ENCODE measurements at places on chromosomes 4 and X. TPM values are rescaled to one million over a fixed set of nuclear protein-coding genes. Genes with fewer than 3 reads are reported as not detected.

DNA sequence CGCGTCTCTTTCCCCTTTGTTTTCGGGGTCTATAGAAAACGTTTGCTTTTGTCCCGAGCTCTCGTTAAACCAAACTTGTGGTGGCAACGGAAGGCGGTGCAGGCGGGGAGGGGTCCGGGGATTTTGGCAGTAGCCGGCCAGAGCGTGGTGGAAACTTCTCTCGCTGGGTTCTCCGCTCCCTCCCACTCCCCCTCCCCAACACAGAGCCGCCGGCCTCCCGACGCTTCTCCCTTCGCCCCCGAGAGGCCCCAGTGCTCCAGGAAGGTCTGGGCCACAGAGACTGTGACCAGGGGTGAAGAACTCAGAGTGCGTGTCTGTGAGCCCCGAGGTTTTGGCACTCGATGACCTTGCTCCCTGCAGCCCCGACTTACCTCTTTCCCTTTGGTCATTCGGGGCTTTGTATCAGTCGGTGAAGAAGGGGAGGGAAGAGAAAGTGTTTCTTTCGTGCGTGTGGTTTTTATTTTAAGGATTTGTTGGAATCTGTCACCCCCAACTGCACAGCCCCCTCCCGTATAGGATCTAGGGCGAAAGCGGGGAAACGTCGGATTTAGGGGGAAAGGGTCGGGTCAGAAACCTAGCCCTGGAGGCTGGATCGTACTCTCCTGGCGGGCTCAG, 9.0 kb upstream of the BCOR start:
- DNase-seq: no peak

- DNase-seq: no peak
Observed at GRCh38 chrX:739611-740010, 109.0 kb downstream of the SHOX start.

GRCh38 chrX:112759966-112760365, 80.2 kb upstream of the LHFPL1 start:
- DNase-seq: no peak

GRCh38 chr4:60133375-60133774, 1066.8 kb upstream of the ADGRL3 start:
- no peak for DNase-seq

DNA sequence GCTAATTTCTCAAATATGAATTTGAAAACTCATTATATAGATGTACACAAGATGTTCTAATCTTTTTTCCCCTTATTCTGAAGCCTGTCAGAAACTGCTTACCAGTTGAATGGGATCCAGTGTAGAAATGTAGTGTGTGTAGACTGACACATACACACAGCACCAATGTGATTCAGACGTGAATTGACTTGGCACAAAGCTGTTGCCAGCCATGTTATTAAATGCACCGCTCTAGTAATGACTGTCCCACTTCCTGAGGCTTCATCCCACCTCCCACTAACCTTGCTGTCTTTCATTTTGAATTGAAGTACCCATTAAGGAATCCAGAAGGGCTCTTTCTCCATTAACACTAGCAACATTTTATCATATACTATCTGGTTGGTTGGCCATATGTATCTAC, 146.6 kb downstream of the PPA2 start:
- no peak for DNase-seq

GRCh38 chr4:119897260-119897659, 169.4 kb downstream of the MAD2L1 start:
- no peak for DNase-seq

Gene RBMX2
- total RNA-seq: 29.7 TPM

Gene BTC
- total RNA-seq: 0.46 TPM

Measured in progenitor cell of endocrine pancreas (in vitro differentiated cells).